ENCODE measurements at places on chromosomes 1 and 21.
A peak's percentile ranks its signal among the peaks of the same experiment; 100 is the strongest.

DNA sequence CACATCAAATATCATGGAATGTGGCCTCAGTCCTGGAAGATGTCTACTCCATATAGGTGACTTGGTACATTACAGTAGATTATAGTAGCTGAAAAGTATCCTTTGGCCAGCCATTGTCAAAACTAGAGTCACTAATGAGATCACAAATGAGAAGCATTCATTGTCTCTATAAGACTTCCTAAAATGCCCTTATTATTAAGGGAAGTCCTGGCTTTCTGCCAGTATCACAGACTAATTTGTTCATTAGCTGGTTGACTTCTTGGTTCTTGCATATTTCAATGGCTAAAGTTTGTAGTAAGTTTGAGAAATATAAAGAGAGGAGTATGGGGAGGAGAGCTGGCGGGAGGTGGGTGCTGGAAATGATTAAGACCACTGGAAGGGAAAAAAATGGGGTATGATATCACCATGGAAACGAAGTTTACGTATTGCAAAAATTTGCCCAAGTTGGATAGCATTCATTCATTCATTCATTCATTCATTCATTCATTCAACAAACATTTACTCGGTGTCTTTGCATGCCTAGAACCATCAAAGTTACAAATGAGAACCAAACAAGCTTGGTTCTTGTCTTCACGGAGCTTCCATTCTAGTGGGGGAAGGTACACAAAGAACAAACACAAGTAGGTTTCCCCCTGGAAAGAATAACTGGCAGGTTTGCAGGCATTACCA is 11.7 kb upstream of the B3GALNT2 start:
- peak; percentile 28 for DNase-seq

- DNase-seq: no peak
Measured at GRCh38 chr1:63943393-63943792, 169.6 kb downstream of the ROR1 start.

DNA sequence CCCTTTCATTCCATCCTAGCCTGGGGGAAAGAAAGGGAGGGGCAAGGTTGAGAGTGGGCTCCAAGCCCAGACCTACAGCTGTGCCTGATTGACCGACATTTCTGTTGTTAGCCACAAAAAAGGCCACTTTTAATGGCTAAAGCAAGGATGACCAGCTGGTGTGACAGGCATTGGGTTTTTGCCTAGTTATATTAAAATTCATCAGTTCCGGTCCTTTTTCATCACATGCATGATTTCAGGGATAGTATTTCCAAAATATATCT is 192.3 kb downstream of the ZNF326 start:
- no peak for DNase-seq

GRCh38 chr1:247487057-247487456 is 29.2 kb upstream of the OR2B11 start:
- peak; percentile 79 for DNase-seq

DNA sequence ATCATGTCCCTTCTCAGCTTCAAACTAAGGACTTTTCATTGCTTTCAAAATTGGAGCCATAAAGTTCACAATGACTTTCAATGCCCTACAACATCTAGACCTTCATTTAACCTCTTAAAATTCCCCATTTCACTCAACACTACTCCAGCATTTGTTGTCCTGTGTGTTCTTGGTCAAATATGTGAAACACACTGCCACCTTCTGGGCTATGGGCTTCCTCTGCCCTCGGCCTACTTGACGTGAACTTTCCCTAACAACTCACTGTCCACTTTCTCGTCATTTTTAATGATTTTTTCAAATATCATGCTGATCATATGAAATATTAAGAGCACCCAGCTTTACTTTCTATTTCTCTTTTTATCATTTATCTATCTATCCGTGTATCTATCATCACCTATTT is 2018.4 kb downstream of the NCAM2 start:
- no peak for DNase-seq

DNA sequence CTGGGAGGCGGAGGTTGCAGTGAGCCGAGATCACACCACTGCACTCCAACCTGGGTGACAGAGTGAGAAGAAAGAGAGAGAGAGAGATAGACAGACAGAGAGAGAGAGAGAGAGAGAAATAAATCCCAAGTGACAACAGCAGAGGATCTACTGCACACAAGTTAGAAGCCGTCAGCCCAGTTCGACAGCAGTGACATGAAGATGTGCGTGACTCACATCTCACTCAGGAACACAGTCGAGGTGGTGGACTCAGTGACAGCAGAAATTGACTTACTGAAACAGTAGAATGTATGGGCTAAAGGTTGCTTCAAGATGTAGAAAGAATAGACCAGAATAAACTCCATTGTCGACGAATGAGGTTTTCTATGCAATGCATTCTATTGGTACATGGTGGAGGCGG is 77.0 kb upstream of the KRTAP19-8 start:
- no peak for DNase-seq

DNA sequence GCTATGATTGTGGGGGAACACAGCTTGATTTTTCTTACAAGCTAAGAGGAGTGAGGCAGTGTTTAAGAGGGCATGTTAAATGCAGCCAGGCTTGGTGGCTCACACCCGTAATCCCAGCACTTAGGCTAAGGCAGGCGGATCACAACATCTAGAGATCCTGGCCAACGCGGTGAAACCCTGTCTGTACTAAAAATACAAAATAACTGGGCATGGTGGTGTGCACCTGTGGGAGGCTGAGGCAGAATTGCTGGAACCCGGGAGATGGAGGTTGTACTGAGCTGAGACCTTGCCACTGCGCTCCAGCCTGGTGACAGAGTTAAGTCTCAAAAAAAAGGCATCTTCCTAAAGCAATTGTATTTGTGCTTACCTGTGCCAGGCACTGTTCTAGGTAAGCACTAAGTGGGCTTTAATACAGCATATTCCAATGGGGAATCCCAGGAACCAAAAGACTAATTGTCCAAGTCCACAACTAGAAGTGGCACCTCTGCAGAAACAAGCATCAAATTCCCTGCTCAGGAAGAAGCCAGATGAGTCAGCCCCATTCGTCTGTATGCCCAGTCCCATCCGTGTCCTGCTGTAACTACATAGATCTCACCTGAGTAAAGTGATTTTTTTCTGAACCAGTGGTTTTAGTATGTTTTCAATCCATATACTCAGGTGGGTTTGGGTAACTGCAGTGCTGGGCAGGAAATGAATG is 4.6 kb downstream of the RCC1 start:
- DNase-seq: peak; percentile 10

DNA sequence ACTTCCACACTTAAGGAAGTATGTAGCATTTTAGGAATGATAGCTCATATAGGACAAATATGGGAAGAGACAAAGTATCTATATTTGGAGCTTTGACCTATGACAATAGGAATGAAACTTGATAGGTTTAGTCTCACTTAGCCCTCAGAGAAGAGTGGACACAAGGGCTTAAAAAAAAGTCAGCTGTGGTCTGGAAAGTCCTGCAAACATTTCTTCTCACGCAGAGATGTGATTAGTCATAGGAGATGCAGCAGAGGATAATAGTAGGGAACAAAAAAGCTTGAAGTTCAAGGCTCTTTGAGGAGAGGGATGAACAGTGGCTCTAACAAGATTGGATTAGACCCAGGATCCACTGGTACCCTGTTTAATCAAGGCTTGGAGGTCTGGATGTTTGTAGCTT is 14.8 kb upstream of the RNF220 start:
- no peak for DNase-seq

- DNase-seq: no peak
Measured at GRCh38 chr1:116510361-116510760, 60.5 kb downstream of the CD58 start.

- DNase-seq: no peak
Measured at GRCh38 chr1:29415156-29415830, 179.0 kb downstream of the PTPRU start.

GRCh38 chr21:40060083-40060677 is 192.9 kb downstream of the PCP4 start:
- no peak for DNase-seq

- DNase-seq: peak; percentile 57
Measured at GRCh38 chr21:25862596-25862995, 127.8 kb downstream of the GABPA start.

- DNase-seq: no peak
Measured at GRCh38 chr1:49333906-49334305, 557.2 kb upstream of the BEND5 start.

GRCh38 chr1:241714321-241715218 is 62.5 kb downstream of the WDR64 start:
- DNase-seq: no peak

GRCh38 chr21:44943005-44943685 is 3.3 kb downstream of the SLX9 start:
- DNase-seq: no peak

DNA sequence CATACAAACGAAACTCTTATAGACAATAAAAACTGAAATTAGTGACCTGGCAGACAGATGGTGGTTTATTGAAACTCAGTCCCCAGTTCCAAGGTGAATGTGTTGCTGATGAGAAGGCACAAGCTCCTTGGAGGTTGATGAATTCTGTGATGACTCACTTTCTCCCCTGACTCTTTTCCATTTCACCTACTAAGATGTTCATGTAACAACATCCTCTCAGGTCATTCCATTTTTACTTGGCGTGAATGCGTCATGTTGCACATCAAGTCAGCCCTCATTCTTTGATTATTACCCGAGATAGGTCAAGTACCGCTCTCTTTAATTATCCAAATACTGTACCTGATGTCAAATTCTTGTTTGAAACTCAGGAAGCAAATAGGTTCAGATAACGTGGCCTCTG is 10.1 kb upstream of the IL10RB start:
- DNase-seq: no peak

DNA sequence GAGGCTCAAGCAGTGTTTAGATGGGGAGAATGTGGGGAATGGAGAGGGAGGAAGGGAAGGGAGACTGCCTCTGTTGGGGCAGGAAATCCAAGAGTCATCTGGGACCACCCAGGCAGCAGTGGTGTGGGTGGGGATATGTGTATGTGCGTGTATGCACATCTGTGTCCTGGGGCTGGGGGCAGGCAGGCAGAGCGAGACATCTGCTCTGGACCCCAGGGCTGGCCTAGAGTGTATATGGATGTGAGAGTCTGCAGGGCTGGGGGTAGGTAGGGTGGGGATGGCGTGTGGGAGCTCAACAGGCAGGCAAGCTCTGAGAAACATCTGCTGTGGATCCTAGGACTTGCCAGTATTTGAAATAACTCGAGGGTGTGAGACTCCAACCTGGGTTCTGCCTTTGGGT is 3.5 kb downstream of the PTCH2 start:
- DNase-seq: no peak

DNA sequence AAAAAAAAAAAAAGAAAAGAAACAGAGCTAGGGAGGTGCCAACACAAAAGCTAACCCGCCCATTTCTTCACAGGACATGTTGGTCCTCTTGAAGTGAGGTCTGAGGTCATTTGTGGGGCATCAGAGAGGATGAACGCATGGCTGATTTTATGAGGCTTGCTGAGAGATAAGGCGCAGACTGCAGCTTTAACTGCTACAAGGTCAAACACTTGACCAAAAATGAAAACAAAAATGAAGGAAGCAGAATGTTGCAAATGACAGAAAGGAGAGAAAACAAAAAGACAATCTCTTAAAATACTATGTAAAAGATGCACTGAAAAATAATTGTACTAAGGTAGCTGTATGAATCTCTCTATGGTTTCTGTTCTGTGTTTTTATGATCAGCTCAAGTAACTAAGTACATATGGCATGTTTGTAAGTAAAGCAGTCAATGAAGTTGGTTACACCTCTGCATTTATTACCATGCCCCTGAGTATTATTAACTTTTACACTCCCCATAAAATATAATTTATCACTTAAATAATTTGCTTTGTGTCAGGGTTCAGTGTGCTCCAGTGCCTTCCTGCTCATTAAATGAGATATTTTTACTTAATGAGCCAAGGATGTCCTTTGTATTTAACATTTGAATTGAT is 249.1 kb upstream of the NR5A2 start:
- DNase-seq: no peak

DNA sequence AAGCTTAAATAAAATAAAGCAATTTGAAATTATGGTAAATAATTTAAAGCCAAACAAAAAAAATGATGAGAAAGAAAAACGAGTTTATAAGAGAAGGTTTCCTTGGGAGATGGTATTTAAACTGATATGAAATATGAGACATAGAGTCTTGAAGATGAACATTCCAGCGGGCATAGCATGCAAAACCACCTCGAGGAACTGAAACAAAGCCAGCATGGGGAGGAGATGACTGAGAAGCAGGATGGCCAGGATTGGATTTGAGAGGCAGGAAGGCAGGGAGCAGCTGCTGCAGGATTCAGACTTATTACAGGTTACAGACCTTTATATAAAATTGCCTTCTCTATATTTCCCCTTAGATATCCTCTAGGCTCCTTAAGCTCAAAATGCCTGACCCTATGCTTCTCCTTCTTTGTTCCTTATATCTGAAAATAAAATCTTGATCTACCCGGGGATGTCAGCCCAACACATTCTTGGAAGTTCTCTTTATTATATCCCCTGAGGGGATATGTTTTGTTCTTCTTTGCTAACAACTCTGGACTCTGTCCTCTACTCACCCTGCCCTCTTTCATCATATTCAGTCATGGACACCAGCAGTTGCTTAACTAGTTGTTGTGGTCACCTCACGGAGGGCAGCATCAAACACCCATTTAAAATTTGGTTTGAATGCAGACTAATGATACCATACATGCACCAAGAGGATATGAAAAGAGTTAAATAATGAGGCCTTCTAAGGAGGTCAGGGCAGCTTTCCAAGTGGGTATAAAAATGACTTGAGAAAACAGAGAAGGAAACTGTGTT is 719.1 kb upstream of the B3GALT2 start:
- DNase-seq: no peak

DNA sequence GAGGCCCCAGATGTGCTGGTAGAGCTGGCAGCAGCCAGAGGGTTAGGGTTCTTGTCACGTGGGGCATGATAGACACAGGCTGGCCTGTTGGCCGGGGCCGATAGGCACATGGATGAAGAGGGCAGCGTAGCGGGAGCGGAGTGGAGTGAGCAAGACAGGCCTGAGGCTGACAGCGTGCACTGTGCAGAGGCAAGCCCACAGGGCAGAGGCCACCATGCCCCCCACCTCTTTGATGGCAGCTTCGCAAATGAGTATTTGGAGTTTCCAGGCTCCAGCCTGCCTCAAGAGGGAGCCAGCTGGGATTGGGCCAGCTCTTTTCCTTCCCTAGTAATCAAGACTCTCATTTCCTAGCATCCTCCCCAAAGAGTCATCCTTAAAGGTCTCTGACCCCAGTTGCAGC is 43.5 kb downstream of the TMCC2 start:
- no peak for DNase-seq

GRCh38 chr1:223845037-223845809 is 524 bp downstream of the TP53BP2 start:
- DNase-seq: peak; percentile 70

DNA sequence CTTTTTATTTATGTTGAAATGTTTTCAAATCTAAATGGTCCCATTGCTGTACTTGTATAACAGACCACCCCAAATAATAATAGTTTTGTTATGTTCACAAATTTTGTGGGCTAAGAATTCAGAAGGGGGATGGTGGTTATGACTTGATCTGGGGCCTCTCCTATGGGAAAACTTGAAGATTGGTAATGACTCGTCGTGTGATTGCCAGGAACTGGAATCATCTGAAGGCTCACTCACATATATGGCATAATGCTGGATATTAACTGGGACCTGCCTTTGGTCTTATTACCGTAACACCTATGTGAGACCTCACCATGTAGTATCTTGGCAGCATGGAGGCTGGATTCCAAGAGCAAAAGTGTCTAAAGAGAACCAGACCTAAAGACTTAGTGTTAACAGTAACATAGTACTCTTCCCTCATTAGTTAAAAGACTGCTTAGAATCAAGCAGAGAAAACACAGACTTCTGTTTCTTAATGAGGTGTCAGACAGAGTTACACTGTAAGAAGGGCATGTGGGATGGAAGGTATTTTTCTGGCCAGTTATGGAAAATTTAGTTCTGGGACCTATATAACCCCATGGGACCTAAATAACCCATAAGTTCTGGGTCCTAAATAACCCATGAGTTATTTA is 11.9 kb downstream of the LYPLAL1 start:
- DNase-seq: no peak

GRCh38 chr21:38807441-38807871 is 1.7 kb downstream of the ETS2 start:
- DNase-seq: no peak

Measured in inflammatory macrophage (primary cell).